Bronchial smooth muscle cell (primary cell): ENCODE measurements at places on chromosomes 12 and 14. TPM values are rescaled to one million over a fixed set of nuclear protein-coding genes. Genes with fewer than 3 reads are reported as not detected.

Gene HPD
- total RNA-seq = 0.60 and 1.7 TPM in 2 replicates

Gene ERBB3
- 0.63 and 0.94 TPM in 2 replicates for total RNA-seq

Gene SLC11A2
- total RNA-seq = 62.2 and 67.5 TPM in 2 replicates

Gene ACADS
- 13.3 and 14.3 TPM in 2 replicates for total RNA-seq

Gene KCNC2
- not detected in 2 replicates for total RNA-seq

Gene TSHR
- total RNA-seq = not detected in 2 replicates

Gene LRP10
- total RNA-seq = 43.2 and 48.3 TPM in 2 replicates

Gene BBS10
- 10.5 and 15.6 TPM in 2 replicates for total RNA-seq

Gene MOK
- 4.6 and 6.6 TPM in 2 replicates for total RNA-seq

Gene TAS2R14
- total RNA-seq = 1.7 and 2.0 TPM in 2 replicates

Gene RNASE3
- total RNA-seq = 0.16 TPM in 1 of 2 replicates, not detected in the other

Gene CCDC184
- total RNA-seq = 0.32 and 0.34 TPM in 2 replicates

Gene ACAD10
- total RNA-seq = 14.2 and 16.9 TPM in 2 replicates

Gene LHX5
- total RNA-seq = not detected in 2 replicates

Gene REC8
- 0.77 and 1.4 TPM in 2 replicates for total RNA-seq

Gene CLEC9A
- total RNA-seq = not detected in 2 replicates

Gene CCDC92
- 7.3 and 8.0 TPM in 2 replicates for total RNA-seq

Gene OLR1
- total RNA-seq = 0.16 TPM in 1 of 2 replicates, not detected in the other

Gene PAPOLA
- total RNA-seq = 46.9 and 59.3 TPM in 2 replicates
